NCI-H2171 (cell line): ENCODE measurements at places on chromosomes 6 and 20.
A peak's percentile ranks its signal among the peaks of the same experiment; 100 is the strongest.

DNA sequence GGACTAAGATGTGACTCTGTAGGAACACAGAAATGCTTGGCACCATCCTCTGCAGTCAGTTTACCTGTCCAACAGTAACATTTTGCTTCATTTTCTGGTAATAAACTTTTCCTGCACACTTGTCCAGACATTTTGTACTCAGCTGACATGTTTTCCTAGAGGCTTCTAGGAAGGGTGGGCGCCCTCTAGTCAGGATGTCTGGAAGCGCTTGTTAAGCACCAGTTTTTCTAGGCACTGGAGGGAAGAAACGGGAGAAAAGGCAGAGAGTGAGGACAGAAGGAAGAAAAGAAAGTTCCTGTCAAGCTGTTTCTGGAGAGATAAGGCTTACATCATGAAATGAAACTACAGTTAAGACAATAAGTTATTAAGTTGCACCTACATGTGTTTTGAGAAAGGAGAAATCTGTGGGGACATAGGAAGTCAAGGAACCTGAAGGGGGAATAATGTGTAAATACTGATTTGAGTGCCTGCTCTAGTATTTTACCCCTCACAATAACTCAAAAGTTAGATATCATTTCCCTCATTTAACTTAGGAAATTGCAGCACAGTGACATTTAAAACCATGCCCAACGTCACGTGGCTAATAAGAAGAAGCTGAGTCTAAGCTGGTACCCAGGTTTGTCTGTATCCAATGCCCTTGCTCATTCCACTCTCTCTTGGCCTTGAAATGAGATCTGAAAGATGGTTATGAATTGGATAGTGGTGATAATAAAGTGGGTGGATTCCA, 42.7 kb upstream of the TNFRSF21 start:
- DNase-seq: no peak

GRCh38 chr6:3643921-3644738, 107.4 kb downstream of the PXDC1 start:
- DNase-seq: no peak

DNA sequence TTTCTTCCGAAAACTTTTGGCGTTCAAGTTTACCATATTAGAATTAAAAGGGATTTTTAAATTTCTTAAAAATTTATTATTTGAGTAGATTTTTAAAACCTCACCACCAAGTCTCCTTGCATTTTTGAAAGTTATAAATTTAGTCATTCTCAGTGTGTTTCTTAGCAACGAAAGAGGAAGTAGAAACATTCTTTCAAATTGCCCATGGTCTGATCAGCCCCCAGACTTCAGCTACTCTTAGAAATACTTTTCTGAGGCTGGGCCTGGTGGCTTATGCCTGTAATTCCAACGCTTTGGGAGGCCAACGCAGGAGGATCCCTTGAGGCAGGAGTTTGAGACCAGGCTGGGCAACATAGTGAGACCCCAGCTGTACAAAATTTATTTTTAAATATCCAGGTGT, 15.1 kb upstream of the RTF2 start:
- no peak for DNase-seq

- DNase-seq: no peak
Measured at GRCh38 chr6:45566882-45567281, 189.1 kb upstream of the SUPT3H start.

- DNase-seq: peak; percentile 16
Measured at GRCh38 chr6:157430834-157431233, 49.8 kb downstream of the ZDHHC14 start.

DNA sequence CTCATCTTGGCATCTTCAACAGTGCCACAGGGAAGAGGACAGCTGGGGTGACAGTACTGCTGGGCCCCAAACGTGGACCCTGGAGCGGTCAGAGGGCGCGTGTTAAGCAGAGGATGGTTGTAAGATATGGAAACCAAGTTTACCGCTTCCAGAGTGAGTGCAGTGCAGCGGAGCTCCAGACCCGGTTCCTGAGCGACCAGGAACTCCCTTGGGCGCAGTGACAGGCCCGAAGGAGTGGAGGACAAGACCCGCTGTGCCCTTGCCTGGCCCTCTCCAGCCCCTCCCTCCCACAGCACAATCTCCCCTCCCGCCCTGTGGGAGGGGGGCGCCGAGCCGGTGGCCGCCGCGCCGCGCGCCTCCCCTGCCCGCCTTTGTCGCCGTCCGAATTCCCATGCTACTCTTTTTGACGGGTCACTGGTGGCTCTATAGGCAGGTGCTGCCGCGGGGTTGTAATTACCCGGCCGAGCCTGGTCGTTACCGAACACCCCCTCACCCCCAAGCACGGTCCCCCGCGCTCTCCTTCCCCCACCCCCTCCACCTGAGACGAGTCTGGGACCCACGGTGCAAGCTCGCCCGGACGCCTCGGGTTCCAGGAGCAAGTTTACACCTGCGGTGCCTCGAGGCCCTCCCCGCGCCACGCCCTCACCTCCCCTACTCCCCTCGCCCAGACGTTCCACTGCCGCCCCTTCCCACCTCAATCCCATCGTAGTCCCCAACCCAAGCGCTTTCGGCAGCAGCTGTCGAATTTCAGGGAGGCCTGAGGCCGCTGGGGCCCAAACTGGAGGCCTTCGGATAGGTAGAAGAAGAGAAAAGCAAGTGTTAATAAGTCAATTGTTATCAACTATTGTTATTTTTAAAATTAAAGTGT, 3.9 kb downstream of the NR2E1 start:
- no peak for DNase-seq

DNA sequence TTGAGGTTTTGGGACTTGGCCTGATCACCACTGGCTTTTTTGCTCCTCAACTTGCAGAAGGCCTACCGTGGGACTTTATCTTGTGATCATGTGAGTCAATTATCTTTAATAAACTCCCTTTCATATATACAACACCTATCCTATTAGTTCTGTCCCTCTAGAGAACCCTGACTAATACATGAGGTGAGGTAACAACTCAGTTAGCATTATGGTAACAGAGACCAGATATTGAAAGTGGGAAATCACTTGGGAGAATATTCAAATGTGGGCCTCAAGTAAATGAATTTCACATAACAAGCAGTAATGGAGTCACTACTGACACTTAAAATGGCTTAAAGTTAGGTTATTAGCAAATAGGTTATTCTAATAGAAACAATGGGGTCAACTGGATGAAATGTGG, 438.1 kb upstream of the AGPAT4 start:
- DNase-seq: no peak

DNA sequence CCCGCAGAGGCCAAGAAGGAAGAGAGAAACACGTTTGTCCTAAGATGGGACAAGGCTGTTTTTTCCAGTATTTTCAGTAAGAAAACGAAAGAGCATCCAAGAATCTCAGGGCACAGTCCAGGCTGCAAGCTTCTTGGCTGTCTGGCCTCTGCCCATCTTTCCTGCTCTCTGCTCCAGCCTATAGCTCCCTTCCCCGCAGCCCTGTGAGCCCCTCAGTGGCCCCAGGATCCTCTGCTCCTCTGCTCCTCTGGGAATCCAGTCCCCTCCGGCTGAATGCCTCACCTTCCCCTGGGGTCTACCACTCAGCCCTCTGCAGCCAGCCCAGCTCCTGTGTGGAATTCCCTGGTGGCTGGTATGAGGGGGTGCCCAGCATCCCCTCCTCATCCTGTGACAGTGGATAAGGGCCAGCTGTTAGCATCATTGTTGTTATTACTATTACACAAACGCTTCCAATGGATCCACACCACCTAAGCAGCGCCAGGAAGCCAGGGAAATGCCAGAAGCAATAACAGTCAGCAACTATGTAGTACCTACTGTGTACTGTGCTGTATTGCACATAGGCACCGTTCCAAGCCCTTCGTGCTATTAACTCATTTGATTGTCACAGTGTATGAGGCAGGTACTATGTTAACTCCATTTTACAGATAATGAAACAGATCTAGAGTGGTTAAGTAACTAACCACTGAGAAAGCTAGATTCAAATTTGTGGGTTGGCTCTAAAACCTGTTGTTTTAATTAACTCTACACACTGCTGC, 60.3 kb upstream of the PTPN1 start:
- DNase-seq: peak; percentile 40

DNA sequence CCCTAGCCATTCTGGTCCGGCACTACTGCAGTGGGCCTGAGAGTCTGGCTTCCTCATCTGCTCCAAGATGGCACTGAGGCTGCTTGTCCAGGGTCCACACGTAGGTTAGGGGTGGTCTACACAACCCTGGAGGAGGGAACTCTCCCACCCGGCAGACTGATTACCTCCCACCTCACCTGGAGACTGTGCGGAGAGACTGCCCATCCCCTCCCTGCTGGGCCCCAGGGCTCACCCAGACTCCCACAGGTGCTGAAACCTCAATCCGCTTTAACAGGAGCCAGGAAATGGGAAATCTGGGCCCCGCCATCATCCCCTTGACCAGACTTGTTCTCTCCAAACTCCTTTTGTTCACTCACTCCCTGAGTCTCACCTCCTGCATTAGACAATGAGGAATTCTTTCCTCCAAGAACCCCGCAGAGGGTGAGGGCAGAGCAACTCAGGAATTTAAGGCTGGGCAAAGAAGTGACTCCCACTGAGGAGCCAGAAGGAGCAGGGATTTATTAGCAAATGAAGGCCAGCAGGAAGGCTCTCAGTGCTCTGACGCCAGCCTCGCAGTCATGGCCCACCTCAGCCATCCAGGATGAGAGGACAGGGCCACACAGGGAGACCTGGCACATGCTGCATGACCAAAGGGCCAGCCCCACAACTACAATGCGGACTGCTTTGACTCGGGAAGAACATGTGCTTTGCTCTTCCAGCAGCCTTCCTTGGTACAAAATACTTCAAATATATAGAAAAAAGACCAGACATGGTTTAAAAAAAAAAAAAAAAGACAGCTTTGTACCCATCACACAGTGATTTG, 53.0 kb downstream of the CDK5RAP1 start:
- DNase-seq: no peak

DNA sequence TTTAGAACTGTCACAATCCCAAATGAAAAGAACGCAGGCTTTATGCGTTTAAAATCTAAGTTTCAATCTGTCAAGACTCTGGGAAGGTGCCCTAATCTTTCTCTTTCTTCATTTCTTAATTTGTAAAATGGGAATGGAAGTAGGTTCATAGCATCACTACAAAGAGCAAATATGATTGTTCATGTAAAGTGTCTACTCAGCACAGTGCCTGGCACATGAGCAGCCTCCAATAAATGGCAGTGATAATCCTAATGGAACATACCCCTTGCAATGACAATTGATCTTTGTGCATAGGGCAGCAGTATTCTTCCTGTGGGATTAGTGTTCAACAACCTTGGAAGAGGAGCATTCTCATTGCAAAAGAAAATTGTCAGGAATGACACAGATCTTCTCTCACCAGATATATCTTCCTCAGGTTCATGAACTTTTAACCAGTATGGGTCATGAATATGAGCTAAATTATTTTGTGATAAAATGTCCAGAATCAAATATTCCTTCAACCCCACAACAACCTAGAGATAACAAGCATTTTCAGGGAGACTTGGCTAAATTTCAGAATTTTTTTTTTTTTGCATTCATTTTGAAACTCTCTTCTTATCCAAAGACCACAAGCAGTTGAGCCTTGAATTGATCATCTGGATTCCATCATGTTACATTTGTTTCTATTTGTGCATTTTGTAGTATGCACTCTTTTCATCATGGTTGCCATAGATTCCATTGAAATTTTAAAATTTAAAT, 149.1 kb downstream of the TBX18 start:
- no peak for DNase-seq

DNA sequence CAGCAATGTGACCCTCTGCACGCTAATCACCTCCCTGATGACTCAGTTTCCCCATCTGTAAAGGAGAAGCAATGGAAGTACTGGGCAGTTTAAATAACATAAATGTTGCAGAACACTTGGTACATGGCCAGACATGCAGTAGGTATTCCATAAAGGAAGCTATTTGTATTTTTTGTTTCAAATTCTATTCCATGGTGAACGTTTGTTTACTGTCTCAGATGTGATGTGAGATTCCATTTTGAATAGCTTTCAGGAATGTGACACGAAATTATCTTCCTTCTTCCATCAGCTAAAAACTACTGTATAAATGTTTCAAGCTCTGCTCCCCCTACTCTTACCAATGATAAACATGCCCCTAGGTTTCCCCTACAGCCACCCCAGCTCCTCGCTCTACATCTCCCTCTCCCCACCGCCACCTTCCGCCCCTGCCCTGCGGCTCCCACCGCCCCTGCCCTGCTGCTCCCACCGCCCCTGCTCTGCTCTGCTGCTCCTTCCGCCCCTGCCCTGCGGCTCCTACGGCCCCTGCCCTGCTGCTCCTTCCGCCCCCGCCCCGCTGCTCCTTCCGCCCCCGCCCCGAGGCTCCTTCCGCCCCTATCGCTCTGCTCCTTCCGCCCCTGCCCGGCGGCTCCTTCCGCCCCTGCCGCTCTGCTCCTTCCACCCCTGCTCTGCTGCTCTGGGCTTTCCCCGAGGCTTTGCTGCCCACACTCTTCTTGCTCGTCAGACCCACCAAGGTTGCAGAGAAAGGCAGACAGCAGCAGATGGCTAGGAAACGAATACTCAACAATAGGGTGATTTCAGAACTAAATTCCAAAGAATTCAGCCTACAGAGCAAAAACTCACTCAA, 78.9 kb downstream of the THBS2 start:
- no peak for DNase-seq

DNA sequence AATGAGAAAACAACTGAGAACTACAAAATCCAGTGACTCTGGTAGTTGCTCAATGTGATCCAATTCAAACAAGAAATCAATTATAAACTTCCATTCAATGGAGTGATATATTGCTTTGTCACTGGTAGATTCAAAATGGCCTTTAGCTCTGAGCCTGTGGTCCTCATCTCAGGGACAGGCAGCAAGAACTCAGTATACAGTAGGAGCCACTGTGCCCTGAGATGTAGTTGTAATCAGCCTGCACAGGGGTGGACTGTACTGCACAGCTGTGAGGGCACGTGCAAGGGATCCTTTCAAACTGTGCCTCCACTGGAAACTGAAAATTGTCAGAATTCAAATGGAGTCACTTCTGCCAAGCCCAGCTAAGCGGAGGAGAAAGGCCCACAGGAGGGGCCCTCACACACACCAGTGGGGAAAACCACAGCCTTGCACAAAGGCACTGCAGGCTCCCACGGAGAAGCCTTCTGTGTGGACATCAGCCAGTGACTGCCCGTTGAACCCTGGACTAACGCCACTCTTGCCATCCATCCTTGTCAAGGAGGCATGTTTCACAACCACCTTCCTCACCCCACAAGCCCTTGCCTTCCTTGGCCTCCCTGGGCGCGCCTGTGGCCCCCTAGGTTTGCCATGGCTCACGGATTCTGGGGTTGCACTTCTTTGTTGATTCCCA, 186.7 kb downstream of the SMOC2 start:
- DNase-seq: no peak

GRCh38 chr6:165652766-165653165, 10.3 kb downstream of the PDE10A start:
- no peak for DNase-seq

DNA sequence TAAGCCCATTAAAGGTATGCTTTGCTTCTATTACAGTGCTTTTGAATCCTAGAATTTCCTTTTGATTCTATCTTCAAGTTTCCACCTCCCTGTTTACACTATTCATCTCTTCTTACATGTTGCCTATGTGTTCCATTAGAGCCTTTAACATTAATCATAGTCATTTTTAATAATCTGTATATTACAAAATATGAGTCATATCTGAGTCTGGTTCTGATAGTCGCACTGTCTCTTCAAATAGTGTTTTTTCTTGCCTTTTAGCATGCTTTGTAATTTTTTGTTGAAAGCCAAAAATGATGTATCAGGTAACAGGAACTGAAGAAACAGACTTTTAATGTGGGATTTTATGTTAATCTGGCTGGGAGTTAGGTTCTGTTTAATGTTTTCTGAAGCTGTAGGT, 68.4 kb downstream of the DNAAF9 start:
- DNase-seq: no peak
